Testis (tissue), 5 donors: ENCODE measurements at places on chromosomes 12 and 14. TPM values are rescaled to one million over a fixed set of nuclear protein-coding genes. Genes with fewer than 3 reads are reported as not detected.

DNA sequence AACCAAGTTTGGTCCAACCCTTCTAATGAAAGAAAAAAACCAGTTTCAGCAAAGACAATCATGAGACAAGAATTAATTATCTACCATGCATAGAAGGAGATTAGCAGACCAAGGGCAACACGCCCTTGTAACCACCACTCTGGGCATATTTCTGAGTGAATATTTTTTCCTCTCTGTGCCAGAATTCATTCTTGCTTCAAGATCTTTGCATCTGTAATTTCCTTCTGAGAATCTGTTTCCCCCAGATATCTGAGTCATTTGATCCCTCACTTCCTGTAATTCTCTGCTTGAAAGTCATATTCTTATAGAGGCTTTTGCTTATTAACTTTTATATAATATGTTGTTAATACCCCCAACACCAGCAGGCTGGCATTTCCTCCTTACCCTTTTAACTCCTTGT lies 243.7 kb downstream of the SLC16A7 start:
- no peaks in the 10 kb centered on the region for H3K4me1 ChIP-seq
- no peak for DNase-seq
- no peak overlapping the region for H3K27ac ChIP-seq
- H3K36me3 ChIP-seq: no peaks in the 10 kb centered on the region

DNA sequence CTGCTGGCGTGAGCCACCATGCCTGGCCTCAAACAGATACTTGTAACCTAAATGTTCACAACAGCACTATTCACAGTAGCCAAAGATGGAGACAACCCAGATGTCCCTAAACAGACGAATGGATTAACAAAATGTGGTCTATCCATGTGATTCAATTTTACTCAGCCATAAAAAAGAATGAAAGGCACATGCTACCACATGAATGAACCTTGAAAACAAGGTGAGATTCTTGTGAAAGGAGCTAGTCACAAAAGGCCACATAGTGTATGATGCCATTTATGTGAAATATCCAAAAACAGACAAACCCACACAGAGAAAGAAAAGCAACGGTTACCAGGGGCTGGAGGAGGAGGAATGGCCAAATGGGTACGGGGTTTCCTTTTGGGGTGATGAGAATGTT lies 19.6 kb upstream of the P2RX7 start:
- H3K36me3 ChIP-seq: no peaks in the 10 kb centered on the region
- H3K4me3 ChIP-seq: no peak overlapping the region
- no peak for DNase-seq

GRCh38 chr12:132392389-132393244 lies 63.2 kb upstream of the GALNT9 start:
- H3K4me1 ChIP-seq: no peaks in the 10 kb centered on the region
- H3K27ac ChIP-seq: no peak overlapping the region

GRCh38 chr12:112340230-112340629 lies 42.0 kb downstream of the HECTD4 start:
- H3K27me3 ChIP-seq: no peaks in the 10 kb centered on the region
- H3K4me3 ChIP-seq: no peak overlapping the region
- no peak overlapping the region for H3K27ac ChIP-seq
- no peak for DNase-seq
- H3K36me3 ChIP-seq: no peaks in the 10 kb centered on the region
- no peaks in the 10 kb centered on the region for H3K4me1 ChIP-seq

GRCh38 chr12:111328138-111328537 lies 40.8 kb downstream of the PHETA1 start:
- no peak overlapping the region for H3K27ac ChIP-seq
- no peak overlapping the region for H3K4me3 ChIP-seq
- H3K36me3 ChIP-seq: no peaks in the 10 kb centered on the region
- H3K4me1 ChIP-seq: no peaks in the 10 kb centered on the region
- DNase-seq: no peak
- no peaks in the 10 kb centered on the region for H3K27me3 ChIP-seq

GRCh38 chr14:22812744-22813143 lies 2.5 kb downstream of the SLC7A7 start:
- no peaks in the 10 kb centered on the region for H3K27me3 ChIP-seq
- H3K27ac ChIP-seq: no peak overlapping the region
- no peaks in the 10 kb centered on the region for H3K4me1 ChIP-seq
- DNase-seq: no peak

GRCh38 chr14:93787465-93788292 lies 606 bp downstream of the PRIMA1 start:
- no peak overlapping the region for H3K27ac ChIP-seq
- no peak for DNase-seq
- H3K36me3 ChIP-seq: no peaks in the 10 kb centered on the region
- H3K4me1 ChIP-seq: no peaks in the 10 kb centered on the region
- no peaks in the 10 kb centered on the region for H3K27me3 ChIP-seq

DNA sequence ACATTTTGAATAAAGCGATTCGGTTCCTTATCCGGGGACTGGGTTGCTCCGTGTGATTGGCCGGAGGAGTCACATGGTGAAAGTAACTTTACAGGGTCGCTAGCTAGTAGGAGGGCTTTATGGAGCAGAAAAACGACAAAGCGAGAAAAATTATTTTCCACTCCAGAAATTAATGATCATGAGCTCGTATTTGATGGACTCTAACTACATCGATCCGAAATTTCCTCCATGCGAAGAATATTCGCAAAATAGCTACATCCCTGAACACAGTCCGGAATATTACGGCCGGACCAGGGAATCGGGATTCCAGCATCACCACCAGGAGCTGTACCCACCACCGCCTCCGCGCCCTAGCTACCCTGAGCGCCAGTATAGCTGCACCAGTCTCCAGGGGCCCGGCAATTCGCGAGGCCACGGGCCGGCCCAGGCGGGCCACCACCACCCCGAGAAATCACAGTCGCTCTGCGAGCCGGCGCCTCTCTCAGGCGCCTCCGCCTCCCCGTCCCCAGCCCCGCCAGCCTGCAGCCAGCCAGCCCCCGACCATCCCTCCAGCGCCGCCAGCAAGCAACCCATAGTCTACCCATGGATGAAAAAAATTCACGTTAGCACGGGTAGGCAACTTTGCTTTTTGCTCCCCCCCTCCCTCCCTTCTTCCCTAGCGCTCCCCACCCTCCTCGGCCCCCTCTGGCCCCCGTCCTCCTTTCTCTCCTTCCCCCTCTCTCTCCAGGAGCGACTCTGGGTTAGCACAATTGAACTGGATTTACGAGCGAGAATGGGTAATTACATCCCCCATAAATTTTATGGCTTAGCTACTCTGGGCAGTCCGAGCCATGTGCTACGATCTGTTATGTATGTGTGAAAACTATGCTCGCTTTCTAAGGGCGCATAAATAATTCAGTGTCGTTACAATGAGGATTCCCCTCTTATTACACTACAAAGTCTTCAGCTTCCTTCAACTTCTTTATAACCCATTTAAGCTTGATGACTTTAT lies at the start of gene HOXC4:
Gene HOXC4 (plus strand): TSS at position 85 of the 991 bp plus-strand sequence. CDS start 88 bp downstream, at position 173.
- H3K4me3 ChIP-seq: peak within 1 kb of the TSS; percentile 60
- H3K36me3 ChIP-seq: no peaks in the 10 kb centered on the region
- peak; percentile 78 for DNase-seq
- H3K27me3 ChIP-seq: no peaks in the 10 kb centered on the region
- peaks cover 10% of the 10 kb centered on the region for H3K4me1 ChIP-seq

DNA sequence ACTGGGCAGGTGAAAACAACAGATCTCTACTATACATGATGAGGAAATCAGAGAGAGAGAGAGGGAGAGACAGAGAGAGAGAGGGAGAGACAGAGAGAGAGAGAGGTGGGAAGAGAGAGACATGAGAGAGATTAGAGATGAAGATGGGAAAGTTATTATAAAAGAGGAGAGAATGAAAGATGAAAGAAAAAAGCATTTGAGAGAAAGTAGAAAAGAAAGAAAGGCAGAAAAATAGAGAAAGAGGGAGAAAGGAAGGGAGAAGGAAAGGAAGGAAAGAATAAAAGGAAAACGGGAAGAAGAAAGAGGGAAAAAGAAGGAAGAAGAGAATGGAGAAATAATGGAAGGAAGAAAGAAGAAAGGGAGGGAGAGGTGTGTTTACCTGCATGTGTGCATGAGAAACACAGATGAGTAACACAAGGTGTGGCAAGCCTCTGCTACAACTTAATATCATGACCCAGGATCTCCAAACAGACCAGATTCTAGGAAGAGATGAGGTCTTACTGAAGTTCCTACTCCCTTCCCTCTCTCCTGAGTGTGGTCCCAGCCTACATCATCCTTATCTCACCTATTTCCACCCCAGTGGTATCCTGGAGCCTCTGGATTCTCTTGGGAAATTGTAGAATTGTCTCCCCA lies 176.3 kb downstream of the C12orf75 start:
- no peak overlapping the region for H3K27ac ChIP-seq
- H3K36me3 ChIP-seq: no peaks in the 10 kb centered on the region
- no peak for DNase-seq
- H3K27me3 ChIP-seq: no peaks in the 10 kb centered on the region
- no peak overlapping the region for H3K4me3 ChIP-seq

- no peak overlapping the region for H3K27ac ChIP-seq
- H3K27me3 ChIP-seq: no peaks in the 10 kb centered on the region
- H3K4me3 ChIP-seq: no peak overlapping the region
- H3K36me3 ChIP-seq: no peaks in the 10 kb centered on the region
- DNase-seq: no peak
Observed at GRCh38 chr12:29023436-29024076, 125.5 kb upstream of the FAR2 start.

GRCh38 chr12:68129979-68130378 lies 29.6 kb downstream of the IFNG start:
- H3K4me1 ChIP-seq: no peaks in the 10 kb centered on the region
- no peak overlapping the region for H3K27ac ChIP-seq
- no peaks in the 10 kb centered on the region for H3K36me3 ChIP-seq
- no peaks in the 10 kb centered on the region for H3K27me3 ChIP-seq
- H3K4me3 ChIP-seq: no peak overlapping the region

- no peak for DNase-seq
- no peaks in the 10 kb centered on the region for H3K27me3 ChIP-seq
- H3K4me3 ChIP-seq: no peak overlapping the region
- no peak overlapping the region for H3K27ac ChIP-seq
Observed at GRCh38 chr12:99137124-99137855, 492.2 kb downstream of the APAF1 start.

DNA sequence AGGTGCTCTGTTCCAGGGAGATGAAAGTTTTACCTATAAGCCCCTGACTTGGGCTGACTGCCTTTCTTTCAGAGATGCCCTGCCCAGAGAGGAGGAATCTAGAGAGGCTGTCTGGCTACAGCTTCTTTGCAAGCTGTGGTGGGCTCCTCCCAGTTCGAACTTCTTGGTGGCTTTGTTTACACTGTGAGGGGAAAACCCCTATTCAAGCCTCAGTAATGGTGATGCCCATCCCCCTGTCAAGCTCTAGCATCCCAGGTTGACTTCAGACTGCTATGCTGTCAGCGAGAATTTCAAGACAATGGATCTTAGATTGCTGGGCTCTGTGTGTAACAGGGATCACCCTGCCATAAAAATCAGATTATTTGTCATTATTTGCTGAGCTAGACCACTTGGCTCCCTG lies 377.6 kb downstream of the FLRT2 start:
- no peak overlapping the region for H3K4me3 ChIP-seq
- DNase-seq: no peak
- H3K36me3 ChIP-seq: no peaks in the 10 kb centered on the region

DNA sequence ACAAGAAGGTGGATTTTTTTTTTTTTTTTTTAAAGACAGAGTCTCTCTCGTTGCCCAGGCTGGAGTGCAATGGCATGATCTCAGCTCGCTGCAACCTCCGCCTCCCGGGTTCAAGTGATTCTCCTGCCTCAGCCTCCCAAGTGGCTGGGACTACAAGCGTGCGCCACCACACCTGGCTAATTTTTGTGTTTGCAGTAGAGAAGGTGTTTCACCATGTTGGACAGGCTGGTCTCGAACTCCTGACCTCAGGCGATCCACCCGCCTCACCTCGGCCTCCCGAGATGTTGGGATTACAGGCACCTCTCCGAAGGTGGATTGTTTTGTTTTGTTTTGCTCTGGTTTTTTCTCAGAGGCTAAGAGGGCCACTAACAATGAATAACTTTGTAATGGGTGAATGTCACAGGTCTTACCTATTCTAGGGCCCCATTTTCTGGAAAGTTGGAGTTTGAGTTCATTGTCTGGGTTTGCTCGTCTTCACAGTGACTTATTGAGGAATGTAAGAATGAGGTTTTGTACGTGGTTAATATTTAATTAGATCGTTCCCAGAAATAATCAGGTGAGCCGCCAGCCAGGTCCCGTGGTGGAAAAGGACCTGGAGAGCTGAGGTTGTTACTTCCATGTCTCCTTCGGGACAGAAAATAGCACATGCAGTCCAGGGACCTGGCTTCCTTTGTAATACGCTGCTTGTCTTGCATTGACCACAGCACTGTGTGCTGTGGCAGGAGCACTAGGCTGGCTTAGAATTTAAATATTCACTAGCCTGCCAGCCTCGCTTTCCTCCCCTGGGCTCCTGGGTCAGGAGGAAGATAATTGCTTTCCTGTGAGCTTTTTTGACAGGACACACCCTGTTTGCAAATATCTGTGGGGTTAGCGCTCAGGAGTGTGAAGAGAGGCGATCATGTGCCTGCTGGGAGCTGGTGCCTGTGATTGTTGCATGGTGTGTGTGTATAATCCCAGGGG lies 2.3 kb downstream of the HIP1R start:
- no peaks in the 10 kb centered on the region for H3K36me3 ChIP-seq
- no peak overlapping the region for H3K4me3 ChIP-seq

DNA sequence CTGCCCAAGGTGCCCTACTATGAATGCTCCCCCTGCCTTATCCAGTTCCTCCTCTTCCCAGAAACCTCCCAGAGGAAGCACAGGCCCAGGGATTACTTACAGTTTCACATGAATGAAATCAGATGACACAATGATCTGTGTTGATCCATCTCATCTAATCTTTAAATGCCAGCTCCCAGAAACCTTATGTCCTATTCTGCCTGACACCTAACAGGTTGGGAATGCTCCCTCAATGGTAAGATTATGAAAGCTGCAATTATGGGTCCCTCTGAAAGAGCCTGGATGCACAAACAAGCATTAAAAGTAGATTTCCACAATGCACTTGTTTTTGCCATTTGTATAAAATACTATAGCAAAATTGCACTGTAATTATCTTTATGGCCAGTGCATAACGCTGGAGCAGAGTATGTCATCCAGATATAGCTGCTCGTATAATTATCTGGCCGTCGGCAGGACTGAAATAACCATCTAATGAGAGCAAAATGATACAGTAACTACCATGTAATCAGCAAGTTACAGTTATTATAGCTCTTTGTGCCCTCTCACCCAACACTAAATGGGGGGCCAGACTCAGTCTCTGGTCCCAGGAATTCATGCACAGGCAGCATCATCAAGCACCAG lies 4.4 kb upstream of the ZBTB39 start:
- no peaks in the 10 kb centered on the region for H3K27me3 ChIP-seq
- H3K27ac ChIP-seq: no peak overlapping the region
- peaks cover 3% of the 10 kb centered on the region for H3K4me1 ChIP-seq
- DNase-seq: no peak
- H3K4me3 ChIP-seq: no peak overlapping the region

- H3K4me3 ChIP-seq: no peak overlapping the region
- no peaks in the 10 kb centered on the region for H3K36me3 ChIP-seq
- H3K27ac ChIP-seq: no peak overlapping the region
- H3K27me3 ChIP-seq: no peaks in the 10 kb centered on the region
- no peak for DNase-seq
Observed at GRCh38 chr12:94706250-94706661, 55.9 kb upstream of the TMCC3 start.

The CRACR2A gene
- 3.1 TPM for polyA plus RNA-seq

The CCDC197 gene
- polyA plus RNA-seq: 31.0 TPM

The SLC6A15 gene
- polyA plus RNA-seq: 2.0 TPM

The TROAP gene
- polyA plus RNA-seq: 61.7 TPM

The BCL2L14 gene
- 79.9 TPM for polyA plus RNA-seq

The RAPGEF3 gene
- polyA plus RNA-seq: 13.9 TPM

The SMCO3 gene
- 0.20 TPM for polyA plus RNA-seq
